Activated CD4-positive, alpha-beta T cell treated with anti-CD3 and anti-CD28 coated beads for 48 hours (primary cell): ENCODE measurements at places on chromosomes 6 and 20.

DNA sequence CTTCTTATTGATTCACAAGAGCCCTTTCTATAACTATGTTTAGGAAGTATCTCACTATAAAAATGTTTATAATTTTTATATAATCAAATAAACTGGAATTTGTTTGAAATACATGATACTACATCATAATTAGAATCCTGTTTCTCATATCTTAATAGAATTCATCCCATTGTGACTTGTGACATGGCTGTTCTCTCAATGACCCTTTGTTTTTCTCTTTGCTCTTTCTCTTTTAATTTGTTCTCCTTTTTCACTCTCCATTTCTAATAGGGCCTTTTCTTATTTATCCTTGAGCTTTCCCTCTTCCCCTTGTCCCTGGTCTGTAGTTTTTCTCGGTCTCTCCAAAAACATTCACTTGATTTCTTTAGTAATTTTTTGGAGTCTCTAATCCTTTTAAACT is 111.3 kb downstream of the ADGRB3 start:
- DNase-seq, result no peak

DNA sequence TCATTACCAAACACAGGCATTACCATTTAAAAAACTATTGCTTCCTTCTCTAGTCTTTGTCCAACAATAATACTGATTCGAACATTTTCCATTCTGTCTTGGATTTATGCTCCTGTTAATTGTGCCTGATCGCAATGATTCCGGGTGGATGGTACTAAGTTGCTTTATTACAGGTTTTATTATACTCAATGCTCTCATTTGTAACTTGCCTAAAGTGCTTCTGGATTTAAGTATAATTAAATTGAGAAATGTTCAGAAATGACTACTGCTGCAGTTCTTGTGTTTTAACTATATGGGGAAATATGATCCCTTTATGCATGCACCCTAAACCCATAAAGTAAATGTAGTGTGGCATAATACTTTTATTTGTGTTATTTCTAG is 7.2 kb downstream of the TFAP2A start:
- DNase-seq, result no peak

DNA sequence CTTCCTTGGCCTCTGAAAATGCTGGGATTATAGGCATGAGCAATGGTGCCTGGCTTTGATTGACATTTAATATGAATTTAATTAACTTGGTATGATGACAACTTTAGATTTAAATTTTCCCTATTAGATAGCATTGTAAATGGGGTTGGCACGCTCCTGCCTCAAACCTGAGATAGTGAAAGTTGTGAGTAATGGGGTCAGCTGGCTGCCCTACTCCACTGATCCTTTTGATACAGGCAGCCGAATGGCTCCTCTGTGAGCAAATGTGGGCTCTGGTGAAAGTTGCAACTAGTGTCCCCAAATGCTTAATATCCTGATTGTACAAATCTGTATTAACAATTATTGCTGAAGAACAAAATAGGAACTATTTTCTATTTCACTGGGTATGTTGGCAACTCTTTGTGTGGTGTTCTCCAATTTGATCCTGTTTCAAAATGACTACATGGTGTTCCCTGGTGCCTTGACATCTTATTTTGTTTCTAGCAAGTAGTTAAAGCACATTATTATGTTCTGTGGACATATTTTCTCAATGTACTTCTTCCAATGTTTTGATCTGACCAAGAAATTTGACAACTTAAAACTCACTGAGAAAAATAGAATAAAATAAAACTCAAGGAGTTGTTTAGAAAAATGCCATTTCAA is 97.4 kb downstream of the COL12A1 start:
- no peak for DNase-seq

GRCh38 chr20:38355161-38356012 is 9.1 kb downstream of the LBP start:
- no peak for DNase-seq

- no peak for DNase-seq
Measured at GRCh38 chr6:143119260-143119659, 58.6 kb downstream of the AIG1 start.

DNA sequence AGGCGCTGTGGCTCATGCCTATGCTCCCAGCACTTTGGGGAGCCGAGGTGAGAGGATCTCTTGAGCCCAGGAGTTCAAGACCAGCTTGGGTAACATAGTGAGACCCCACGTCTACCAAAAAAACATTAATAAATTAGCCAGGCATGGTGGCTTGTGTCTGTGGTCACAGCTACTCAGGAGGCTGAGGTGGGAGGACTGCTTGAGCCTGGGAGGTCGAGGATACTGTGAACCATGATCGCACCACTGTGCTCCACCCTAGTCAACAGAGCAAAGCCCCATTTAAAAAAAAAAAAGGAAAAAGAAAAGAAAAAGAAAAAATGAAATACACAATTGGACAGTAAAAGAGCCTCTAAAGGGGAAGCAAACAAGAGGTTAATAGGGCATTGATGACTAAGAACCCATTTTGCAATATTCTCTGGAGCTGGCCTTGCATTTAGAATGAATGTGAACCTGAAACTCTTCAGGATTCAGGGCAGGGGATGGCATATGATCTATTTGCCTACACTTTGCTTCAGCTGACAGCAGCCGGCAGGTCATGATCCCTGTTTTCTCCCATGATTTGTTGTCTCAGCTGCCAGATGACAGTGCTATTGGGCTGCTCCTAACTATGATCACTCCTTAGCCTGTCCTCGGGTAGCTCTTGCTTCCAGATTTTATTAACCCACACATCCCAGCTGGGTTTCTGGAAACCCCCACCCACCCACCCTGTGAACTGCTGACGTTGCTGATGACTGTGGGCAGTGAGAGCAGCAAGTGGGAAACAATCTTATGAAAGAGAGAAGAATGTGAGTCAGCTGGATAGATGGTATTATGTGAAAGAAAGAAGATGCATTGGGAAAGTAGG is 83.8 kb upstream of the ELOVL5 start:
- DNase-seq, result no peak

GRCh38 chr20:31593221-31594001 is 11.7 kb upstream of the ID1 start:
- peak; percentile 71 for DNase-seq

DNA sequence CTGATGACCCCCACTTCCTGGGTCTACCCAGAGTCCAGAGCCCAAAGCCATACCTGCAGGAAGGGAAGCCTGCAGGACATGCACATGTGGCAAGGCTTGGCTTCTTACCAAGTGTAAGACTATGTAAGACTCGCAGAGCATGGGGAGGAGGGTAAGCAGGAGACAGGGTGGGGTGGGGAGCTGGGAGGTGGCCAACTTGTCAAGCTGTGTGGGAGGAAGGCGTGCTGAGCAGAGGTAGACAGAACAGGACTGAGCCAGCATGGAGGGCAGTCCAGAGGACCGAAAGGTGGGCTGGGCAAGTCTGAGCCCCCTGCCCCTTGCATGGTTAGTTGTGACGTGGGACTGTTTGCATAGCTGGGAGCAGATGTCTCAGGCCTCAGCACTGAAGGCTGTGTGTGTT is 53.4 kb upstream of the RNF24 start:
- DNase-seq, result no peak

- no peak for DNase-seq
Measured at GRCh38 chr6:5178806-5179205, 81.9 kb downstream of the LYRM4 start.

GRCh38 chr6:81847866-81848265 is 95.4 kb upstream of the TENT5A start:
- no peak for DNase-seq

GRCh38 chr6:22651731-22652130 is 82.4 kb downstream of the HDGFL1 start:
- DNase-seq, result no peak

DNA sequence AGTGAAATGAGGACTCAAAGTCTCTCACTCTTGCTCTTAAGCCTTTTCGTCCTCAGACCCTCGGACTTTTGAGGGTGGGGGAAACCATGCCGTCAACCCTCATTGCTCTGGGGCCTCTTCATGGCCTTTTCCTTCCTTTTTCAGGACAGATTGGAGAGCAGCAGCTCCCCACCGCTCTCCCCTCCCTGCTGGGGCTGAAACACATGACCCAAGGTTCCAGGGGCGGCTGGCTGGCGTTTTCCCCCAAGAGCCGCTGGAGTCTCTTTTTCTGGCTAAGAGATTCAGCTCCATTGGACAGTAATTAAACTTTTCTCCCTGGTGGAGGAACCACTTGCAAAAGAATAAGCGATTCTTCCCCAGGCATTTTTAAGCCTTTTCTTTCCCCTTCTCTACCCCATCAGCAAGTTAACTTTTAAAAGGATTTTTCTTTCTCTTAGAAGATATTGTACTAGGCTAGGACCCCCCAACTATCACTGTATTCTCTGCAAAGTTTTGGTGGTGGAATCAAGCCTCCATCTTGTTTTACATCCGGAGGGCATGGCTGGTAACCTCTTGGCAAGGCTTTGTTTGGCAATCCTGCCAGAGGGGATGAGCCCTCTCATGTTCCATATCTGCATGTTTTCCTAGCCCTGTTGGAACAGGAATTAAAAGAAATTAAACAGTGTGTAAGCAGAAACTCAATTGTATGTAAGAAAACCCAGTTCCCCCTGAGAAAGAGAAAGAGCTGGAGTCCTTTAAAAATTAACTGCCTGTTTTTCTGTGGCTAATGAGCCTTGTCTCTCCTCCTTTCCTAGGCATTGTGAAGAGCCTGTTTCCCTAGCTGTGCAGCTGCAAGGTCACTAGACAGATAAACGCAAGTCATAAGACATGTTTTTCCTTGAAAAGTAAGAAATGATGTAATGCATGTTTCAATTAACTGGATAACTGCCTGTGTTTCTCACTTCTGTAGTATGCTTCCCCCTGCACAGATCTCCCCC is 100.8 kb upstream of the GPR6 start:
- DNase-seq, result no peak

- DNase-seq, result no peak
Measured at GRCh38 chr6:133326584-133326983, 85.4 kb downstream of the EYA4 start.

- DNase-seq, result no peak
Measured at GRCh38 chr6:14380086-14380820, 262.7 kb downstream of the CD83 start.

DNA sequence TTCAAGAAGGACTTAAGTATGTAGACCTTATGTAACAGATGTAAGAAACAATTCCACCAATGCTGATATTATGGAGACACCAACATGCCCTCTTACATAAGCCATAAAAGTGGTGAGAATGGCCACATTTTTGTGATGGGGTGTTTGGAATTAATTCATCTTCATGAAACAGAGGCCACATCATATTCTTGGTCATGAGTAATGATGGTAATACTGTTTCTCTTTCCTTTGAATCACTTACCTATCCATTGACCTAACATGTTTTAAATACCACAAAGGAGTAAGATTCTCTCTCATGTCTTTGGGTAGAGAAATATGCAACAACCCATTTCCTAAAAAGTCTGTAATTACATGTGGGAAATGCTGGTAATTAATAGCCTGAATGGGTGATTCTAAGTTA is 545.4 kb upstream of the FLRT3 start:
- DNase-seq, result no peak

GRCh38 chr6:53833155-53833554 is 38.4 kb downstream of the LRRC1 start:
- DNase-seq, result no peak

GRCh38 chr6:136822376-136823127 is at the start of gene PEX7:
TSS of gene PEX7 (plus strand) at chr6:136822592. CDS start at chr6:136822666, 74 bp downstream.
- peak; percentile 92 for DNase-seq

DNA sequence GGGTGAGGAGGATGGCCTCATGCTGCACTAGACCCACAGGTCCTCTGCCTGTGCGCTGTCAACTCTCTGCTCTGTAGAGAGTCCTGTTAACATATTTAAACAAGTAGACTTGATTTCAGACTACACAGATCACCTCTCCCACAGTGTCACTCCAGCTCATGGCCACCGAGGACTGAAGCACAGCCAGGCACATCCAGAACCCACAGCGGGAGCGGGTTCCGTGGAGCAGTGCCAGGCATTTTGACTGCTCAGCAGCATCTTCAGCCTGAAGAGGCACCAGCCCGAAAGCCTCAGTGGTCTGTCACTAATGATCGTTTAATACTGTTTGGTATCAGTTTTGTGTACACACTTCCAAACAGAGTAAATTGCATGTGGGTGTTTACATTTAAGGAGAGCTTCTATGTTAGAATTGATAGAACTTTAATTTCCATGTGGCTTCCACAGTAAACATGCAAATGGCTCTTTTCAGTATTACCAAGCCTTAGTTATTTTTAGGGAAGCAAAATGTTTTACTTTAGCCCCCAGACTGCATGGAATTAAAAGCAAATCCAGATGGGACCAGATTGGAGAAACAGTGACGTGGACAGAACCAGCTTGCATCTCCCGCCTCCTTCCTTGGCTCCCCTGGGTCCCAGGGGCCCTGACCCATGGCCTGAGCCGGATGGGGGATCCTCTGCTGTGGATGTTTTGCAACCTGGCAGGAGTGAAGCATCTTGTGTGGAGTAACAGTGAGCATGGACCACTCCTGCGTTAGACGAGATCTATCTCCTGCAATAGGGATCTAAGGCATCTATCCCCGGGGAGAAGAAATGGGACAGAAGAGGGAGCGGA is 196.7 kb upstream of the CDH4 start:
- no peak for DNase-seq

DNA sequence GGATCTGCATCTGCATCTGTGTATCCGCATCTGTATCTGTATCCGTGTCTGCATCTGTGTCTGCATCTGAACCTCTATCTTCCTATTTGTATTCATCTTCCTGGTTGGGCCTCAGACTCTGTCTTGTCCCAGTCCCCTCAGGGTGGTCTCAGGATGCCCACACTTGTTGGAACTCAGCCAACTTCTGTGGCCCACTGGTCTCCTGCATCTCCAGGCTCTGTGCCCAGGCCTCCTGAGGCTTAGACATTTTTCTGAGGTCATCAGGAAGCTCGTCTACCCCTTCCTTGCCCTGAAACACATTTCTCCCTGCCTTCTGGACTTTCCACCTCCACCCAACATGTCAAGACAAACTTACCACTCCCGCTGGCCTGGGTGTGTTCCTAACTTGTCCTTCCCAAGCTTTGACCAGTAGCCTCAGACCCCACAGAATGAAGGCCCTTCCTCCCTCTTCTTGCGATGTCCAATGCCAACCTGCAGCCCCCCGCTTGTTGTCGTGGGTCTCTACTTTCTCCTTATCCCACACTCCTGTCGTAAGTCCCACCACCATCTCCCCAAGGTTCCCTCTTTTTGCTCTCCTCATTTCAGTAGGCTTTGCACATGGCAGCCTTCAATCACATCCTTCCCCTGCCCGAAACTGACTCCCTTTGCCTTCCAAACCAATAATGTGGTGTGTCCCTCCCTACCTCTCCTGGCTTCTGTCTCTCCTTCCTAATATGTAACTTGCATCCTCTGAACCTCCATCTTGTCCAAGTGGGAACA is 176.5 kb downstream of the DLL1 start:
- DNase-seq, result no peak

DNA sequence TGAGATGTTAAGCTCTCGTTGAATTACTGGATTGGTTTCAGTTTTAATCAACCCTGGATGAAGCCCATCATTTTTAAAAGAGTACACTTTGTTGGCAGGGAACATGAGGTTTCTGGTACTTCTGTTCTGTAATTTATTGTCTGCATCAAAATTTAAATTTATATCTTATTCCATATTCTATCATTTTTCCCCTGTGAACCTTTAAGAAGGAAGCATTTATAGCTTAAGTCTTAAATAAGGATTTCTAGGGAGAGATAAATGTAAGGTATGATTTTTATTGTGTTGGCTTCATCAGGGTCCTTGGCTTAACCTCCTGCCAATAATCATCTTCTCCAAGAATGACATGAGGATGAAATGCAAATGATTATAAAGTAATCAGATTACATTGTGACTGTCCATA is 40.6 kb downstream of the MLIP start:
- DNase-seq, result no peak

- DNase-seq, result peak; percentile 86
Measured at GRCh38 chr6:27873021-27873940, 38.9 kb downstream of the OR2B2 start.
